ENCODE measurements at places on chromosomes 7 and 10.

DNA sequence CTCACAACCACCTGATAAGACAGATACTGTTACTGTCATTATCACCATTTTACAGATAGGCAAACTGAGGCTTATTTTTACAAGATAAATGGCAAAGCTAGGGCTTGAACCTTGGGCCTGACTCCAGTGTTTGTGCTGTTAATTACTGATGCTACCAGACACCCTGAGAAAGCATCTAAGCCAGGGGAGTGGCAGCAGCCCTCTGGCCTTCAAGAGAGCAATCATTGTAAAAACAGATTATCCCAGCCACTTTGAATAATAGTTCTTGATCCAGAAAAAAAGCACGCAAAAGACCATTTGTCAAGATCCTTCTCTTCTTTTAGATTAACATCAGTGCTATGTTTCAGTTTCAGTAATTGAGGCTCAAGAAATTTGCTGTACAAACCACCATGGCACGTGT is 109.5 kb downstream of the PLCE1 start:
- DNase-seq, result no peak

DNA sequence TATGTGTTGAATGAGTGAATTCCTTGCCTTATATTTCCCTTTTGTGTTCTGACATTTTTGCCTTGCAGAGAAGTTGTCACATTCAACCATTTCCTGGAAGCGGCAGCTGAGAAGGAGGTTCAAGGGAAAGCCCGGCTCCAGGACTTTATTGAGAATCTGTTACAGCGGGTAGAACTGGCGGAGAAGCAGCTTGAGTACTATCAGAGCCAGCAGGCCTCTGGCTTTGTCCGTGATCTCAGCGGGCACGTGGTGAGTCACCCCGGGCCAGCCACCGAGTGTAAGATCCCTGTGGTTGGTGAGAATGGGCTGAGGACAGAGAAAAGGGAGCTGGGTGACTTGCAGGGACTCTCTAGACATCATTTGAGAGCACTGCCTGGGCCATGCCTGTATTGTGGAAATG is 14.2 kb downstream of the ZNF365 start:
- no peak for DNase-seq

GRCh38 chr10:21744223-21744622 is 210.2 kb downstream of the MLLT10 start:
- no peak for DNase-seq

DNA sequence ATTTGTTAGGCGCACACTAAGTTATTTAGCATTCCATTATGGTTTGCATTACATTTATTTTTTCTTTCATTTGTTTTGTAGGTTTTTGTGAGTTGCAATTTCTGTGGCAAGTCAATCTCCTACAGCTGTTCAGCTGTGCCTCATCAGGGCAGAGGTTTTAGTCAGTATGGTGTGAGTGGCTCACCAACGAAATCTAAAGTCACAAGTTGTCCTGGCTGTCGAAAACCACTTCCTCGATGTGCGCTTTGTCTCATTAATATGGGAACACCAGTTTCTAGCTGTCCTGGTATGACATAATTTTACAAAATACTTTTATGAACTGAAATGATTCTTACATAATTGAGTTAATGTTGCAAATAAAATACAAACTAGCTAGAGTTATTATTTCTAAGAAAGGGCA is 29.5 kb downstream of the MIOS start:
- no peak for DNase-seq

DNA sequence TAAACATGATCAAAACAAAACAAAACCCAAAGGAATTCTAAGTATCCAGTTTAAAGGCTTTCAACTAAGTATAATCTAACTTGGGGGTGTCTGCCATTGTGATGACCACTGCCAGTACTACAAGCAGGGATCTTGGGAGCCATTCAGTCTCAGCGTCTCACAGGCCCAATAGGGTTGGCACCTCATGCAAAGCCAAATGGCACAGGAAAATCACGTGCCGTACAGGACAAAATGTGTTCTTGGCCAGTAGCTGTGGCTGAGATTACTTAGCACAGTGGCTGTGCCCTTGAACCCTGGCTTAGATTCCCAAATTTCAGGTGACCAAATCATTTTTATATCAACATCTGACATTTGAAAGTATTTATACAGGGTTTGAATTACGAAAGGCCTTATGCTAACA is 50.0 kb downstream of the DLD start:
- DNase-seq, result no peak

DNA sequence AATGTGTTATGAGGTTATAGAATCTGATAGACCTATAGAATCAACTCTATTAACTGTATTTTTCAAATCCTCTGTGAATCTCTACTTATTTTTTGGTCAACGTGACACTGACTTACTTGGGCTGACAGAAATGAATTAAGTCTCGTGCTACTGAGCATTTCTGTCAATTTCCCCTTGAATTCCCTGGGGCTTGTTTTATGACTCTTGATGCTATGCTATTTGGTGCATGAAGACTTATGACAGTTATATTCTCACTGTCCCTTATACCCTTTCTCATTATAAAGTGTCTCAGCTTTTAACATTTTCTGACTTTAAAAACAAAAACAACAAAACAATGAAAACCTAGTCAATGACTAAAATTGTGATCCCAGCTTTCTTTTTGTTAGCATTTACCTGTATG is 68.5 kb upstream of the OPALIN start:
- no peak for DNase-seq

- no peak for DNase-seq
Observed at GRCh38 chr10:55183993-55184392, 383.0 kb upstream of the PCDH15 start.

- no peak for DNase-seq
Observed at GRCh38 chr10:110149259-110149658, 58.1 kb upstream of the MXI1 start.

- no peak for DNase-seq
Observed at GRCh38 chr10:45470098-45471012, 96.3 kb downstream of the ALOX5 start.

DNA sequence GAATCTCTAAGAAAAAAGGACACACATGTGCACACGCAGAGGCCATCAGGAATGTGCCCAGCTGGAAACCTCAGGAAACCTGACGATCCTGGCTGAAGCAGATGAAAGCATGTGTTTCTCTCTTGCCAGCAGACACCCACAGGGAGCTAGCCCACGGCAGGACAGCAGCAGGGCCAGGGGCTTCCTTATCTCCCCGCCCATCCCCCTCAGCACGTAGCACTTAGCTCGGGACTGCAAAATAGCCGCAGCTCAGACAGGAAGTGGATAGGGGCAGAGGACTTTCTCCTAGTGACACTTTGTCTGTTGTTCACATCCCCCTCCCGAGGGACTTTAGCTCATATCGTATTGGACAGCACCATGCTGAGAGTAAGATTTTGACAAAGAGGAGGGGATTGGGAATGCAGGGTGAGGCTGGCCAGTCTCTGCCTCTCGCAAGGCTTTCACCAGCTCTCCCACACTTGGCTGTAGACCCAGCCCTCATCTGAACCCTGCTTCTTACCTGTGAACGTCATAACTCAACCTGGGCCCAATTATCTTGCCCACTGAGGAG is 63.8 kb downstream of the MKI67 start:
- no peak for DNase-seq

- no peak for DNase-seq
Observed at GRCh38 chr10:29671228-29671780, 36.5 kb upstream of the SVIL start.

- DNase-seq, result no peak
Observed at GRCh38 chr7:101370836-101371235, 8.2 kb downstream of the COL26A1 start.

DNA sequence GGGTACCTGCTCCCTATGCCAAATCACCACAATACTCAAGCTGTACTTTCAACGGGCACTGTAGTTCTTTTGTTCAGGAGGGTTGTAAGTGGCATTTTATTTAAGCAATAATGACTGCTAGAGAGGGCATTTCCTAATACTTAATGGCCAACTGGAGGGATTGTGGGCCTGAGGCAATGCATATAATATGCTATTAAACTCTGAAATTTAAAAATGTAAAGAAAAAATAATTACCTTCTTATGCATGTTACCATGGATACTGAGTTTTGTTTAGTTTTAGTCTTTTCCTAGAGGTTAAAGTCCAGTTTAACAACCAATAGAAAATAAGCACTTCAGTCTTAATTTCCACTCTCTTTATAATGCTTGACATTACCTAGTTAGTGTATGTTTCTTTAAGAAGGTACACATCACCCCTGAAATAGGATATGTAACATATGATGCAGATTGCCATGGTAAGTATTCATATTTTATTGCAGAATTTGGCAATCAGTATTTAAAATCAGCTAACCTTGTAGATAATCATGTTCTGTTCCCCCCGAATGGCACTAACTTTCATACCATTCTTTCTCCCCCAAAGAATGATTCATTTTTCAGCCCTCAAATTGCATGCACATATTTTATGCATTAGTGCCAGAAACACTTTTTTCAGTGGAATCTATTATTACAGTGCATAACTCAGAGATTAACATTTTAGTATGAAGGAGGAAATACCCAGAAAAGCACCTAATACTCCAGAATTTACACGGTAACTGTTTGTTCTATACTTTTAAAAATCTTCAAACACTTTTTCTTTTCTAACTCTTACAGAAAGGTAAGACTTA is 90.3 kb upstream of the ZNF438 start:
- no peak for DNase-seq

DNA sequence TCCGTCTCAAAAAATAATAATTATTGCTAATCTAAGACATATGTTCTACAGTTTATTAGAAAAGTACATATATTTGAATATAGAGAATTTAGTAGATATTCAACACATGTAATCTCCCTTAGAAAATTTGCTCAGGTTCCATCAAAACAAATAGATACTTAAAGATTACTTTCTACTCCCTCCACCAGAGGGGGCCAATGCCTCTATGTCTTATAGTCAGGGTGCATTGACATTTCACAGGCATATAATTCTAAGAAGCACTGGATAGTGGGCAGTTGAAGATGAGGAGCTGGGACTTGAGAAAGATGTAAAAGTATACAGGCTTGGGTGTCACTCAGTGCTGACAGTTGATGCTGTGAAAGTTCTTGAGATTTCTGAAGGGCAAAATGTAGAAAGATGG is 301.6 kb upstream of the HPS1 start:
- DNase-seq, result no peak

GRCh38 chr10:8513155-8514147 is 459.0 kb downstream of the GATA3 start:
- no peak for DNase-seq

DNA sequence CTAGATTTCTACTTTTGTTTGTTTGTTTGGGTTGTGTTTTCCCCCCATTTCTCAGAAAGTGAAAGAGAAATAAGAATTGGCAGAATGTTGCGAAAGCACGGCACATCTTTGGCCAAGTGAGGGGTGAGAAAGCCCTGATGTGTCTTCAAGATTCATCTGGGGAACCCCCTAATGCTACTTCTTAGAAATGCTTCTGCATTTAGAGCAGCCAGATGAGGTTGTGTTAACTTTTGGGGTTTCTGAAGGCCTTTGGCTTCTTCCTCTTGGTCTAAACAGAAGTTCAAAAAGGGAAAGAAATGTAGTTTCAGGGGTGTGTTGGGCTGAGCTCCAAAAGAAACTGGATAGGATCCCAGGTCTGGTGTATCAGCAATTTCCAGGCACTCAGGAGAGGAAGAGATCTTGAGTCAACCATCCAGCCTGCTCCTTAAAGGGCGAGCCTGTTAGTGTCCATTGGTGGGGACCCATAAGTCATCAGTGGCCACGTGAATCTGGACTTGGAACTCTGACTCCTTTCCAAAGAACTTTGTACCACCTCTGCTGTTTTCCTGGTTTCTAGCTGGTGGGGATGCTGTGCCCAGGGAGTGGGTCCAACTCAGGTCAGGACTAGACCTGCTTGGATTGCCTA is 6.5 kb downstream of the DUSP5 start:
- DNase-seq, result no peak

DNA sequence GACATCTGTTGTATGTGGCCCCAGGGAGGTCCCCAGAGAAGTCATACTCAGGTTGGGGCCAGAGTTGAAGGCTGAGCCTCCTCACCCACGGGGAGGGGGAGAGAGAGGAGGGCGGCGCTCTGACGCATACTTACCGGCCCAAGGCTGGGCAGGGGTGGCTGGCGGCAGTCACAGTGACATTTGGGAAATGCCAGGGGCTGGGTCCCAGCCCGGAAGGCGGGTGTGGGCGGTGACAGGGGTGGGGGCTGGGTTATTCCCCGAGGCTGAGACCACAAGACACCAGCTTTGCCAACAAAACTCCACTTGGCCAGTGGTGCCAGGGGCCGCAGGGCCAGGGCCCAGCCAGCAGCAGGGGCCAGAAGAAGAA is 41.1 kb downstream of the RASGEF1A start:
- DNase-seq, result no peak

DNA sequence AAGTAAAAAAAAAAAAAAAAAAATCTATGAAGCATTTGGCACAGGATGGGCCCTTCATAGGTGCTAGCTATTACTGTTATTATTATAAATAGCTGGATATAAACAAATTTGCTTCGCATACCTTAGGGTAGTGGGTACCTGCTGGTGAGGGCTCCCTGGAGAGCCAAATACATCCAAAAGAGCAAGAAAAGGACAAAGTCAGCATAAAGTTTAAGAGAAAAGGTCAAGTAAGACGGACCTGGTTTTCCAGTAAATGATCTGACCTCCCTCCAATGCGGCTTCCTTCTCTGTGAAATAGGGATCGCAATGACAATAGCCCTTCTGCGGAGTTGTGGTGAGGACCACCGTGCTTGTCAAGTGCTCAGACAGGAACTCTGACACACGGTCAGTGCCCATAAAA is 214.5 kb downstream of the SNX10 start:
- no peak for DNase-seq
